Activated naive CD8-positive, alpha-beta T cell treated with anti-CD3 and anti-CD28 coated beads, Interleukin-2, amount 10 ng/mL, durations not matched to agents 7 days and 5 days (primary cell): ENCODE measurements at places on chromosomes 3 and 15. TPM values are rescaled to one million over a fixed set of nuclear protein-coding genes. Genes with fewer than 3 reads are reported as not detected.

- no peak for DNase-seq
- peaks cover 7% of the 10 kb centered on the region for H3K36me3 ChIP-seq
- H3K4me1 ChIP-seq = peaks cover 5% of the 10 kb centered on the region
- no peak overlapping the region for H3K4me3 ChIP-seq
- H3K27me3 ChIP-seq = no peaks in the 10 kb centered on the region
Measured at GRCh38 chr3:113828600-113828999, 10.0 kb upstream of the GRAMD1C start.

The CYP1A2 gene
- total RNA-seq = not detected

The FBXO40 gene
- not detected for total RNA-seq

- H3K27ac ChIP-seq = no peak overlapping the region
- no peak for DNase-seq
- H3K27me3 ChIP-seq = no peaks in the 10 kb centered on the region
- H3K36me3 ChIP-seq = no peaks in the 10 kb centered on the region
- no peaks in the 10 kb centered on the region for H3K4me1 ChIP-seq
Measured at GRCh38 chr15:35925275-35926006, 379.5 kb upstream of the DPH6 start.

GRCh38 chr15:35173444-35174118 is 88.5 kb upstream of the NANOGP8 start:
- no peak overlapping the region for H3K27ac ChIP-seq
- H3K36me3 ChIP-seq = no peaks in the 10 kb centered on the region
- no peak for DNase-seq
- peaks cover 3% of the 10 kb centered on the region for H3K27me3 ChIP-seq

- peaks cover 66% of the 10 kb centered on the region for H3K36me3 ChIP-seq
- H3K27me3 ChIP-seq = no peaks in the 10 kb centered on the region
- H3K4me3 ChIP-seq = no peak overlapping the region
- no peak for DNase-seq
Measured at GRCh38 chr15:70088887-70089691, 8.6 kb downstream of the TLE3 start.

GRCh38 chr3:187208159-187208558 is 10.9 kb downstream of the RTP1 start:
- no peaks in the 10 kb centered on the region for H3K4me1 ChIP-seq
- DNase-seq = no peak
- H3K4me3 ChIP-seq = no peak overlapping the region
- peaks cover 2% of the 10 kb centered on the region for H3K36me3 ChIP-seq

- no peaks in the 10 kb centered on the region for H3K27me3 ChIP-seq
- no peaks in the 10 kb centered on the region for H3K4me1 ChIP-seq
- H3K4me3 ChIP-seq = no peak overlapping the region
- no peak overlapping the region for H3K27ac ChIP-seq
Measured at GRCh38 chr3:175002732-175003143, 143.6 kb downstream of the NAALADL2 start.

DNA sequence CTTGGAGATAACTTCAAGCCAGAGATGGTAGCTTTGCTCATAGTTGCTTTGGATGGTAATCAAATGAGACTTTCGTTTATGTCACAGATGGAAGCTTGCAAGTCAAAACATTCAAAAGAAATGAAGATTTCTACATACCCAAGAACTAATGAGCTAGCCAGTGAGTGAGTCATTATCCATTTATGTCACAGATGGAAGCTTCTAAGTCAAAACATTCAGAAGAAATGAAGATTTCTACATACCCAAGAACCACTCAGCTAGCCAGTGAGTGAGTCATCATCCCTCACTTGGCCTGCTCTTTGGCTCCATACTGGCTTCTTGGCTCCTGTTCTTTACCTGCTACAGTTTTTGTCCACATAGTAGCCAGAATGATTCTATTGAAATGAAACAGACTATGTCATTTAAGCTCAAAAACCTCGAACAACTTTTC is 559.8 kb upstream of the CBLB start:
- no peak for DNase-seq
- H3K27ac ChIP-seq = no peak overlapping the region
- H3K36me3 ChIP-seq = peaks cover 7% of the 10 kb centered on the region
- H3K4me1 ChIP-seq = peaks cover 4% of the 10 kb centered on the region
- H3K4me3 ChIP-seq = no peak overlapping the region
- no peaks in the 10 kb centered on the region for H3K27me3 ChIP-seq

DNA sequence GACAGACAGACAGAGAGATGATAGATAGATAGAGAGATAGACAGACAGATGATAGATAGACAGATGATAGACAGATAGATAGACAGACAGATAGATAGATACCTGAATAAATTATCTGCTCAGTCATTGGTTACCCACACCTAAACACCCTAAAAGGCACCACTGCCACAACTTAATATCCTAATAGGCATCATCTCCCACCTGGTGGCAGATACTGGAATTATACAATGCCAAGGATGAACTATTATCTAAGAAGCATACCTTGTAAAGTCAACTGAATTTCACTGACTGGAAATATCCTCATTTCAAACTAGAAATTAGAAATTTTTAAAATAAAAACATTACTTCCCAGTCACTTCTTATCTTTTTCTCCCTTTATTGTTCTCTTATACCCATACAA is 19.4 kb upstream of the ATP8B4 start:
- no peak for DNase-seq
- H3K4me1 ChIP-seq = peaks cover 38% of the 10 kb centered on the region
- H3K4me3 ChIP-seq = no peak overlapping the region

DNA sequence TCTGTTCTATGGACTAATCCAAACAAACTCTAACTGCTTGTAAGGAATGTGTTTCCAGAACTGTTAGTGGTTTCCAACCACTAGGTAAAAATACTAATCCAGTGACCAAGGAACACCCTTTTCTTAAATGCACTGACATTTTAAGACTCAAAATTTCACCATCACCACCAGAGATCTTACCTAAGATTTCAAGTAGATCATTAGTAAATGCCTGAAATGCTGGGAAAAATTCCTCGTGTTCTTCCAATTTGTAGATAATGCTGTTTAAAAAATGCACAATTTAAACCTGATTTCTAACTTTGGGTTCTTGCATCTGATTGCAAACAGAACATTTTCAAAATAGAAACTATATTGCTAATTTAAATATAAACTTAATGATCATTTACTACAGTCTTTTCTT is 63.4 kb downstream of the ESYT3 start:
- H3K36me3 ChIP-seq = peaks cover 17% of the 10 kb centered on the region
- peaks cover 2% of the 10 kb centered on the region for H3K4me1 ChIP-seq
- no peak for DNase-seq
- H3K4me3 ChIP-seq = no peak overlapping the region
- no peak overlapping the region for H3K27ac ChIP-seq

GRCh38 chr15:101609742-101610610 is 42.2 kb downstream of the TM2D3 start:
- no peaks in the 10 kb centered on the region for H3K27me3 ChIP-seq
- no peak for DNase-seq
- no peaks in the 10 kb centered on the region for H3K4me1 ChIP-seq

DNA sequence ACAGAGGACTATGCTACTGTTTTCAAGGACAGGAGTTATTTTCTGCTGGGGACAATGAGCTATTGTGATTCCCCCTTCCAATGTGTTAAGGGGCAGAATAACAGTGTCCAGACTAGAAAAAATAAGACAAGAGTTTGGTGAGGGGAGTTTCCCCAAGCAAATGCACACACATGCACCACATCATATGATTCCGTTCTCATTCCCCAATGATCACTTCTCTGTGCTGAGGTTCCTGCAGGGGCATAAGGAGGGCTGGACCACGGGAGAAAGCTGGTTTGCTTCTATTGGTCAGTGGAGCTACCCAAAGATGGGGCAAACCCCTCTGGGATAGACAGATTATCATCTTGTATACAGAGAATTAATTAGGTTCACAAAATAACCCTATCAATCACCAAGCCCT is 80.6 kb downstream of the RBPMS2 start:
- peaks cover 26% of the 10 kb centered on the region for H3K4me1 ChIP-seq
- H3K36me3 ChIP-seq = peaks cover 22% of the 10 kb centered on the region
- no peak overlapping the region for H3K27ac ChIP-seq
- no peaks in the 10 kb centered on the region for H3K27me3 ChIP-seq
- H3K4me3 ChIP-seq = no peak overlapping the region

GRCh38 chr3:97948351-97949109 is 23.7 kb downstream of the RIOX2 start:
- DNase-seq = no peak
- peaks cover 39% of the 10 kb centered on the region for H3K36me3 ChIP-seq
- no peaks in the 10 kb centered on the region for H3K27me3 ChIP-seq
- no peak overlapping the region for H3K4me3 ChIP-seq
- no peak overlapping the region for H3K27ac ChIP-seq
- peaks cover 4% of the 10 kb centered on the region for H3K4me1 ChIP-seq

The CCNB2 gene
- total RNA-seq = 72.1 TPM

DNA sequence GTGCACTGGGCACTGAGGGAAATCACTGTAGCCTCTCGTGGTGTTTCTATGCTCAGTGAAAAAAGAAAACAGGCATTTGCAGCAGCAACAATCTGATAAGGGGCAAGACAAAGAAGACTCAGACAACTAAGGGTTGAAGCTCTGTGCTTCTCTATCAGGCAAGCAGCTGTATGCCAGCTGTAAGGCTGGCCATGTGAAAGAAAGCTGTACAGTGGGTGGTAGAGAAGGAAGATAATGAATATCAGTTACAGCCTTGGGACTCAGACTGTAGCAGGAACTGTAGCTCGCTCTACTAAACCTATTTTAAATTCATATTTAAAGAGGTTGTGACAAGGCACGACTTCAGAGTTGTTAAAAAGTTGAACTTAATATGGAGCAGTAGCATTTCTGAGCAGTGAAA is 76.3 kb downstream of the VGLL3 start:
- DNase-seq = no peak
- H3K4me1 ChIP-seq = no peaks in the 10 kb centered on the region
- H3K27ac ChIP-seq = no peak overlapping the region

DNA sequence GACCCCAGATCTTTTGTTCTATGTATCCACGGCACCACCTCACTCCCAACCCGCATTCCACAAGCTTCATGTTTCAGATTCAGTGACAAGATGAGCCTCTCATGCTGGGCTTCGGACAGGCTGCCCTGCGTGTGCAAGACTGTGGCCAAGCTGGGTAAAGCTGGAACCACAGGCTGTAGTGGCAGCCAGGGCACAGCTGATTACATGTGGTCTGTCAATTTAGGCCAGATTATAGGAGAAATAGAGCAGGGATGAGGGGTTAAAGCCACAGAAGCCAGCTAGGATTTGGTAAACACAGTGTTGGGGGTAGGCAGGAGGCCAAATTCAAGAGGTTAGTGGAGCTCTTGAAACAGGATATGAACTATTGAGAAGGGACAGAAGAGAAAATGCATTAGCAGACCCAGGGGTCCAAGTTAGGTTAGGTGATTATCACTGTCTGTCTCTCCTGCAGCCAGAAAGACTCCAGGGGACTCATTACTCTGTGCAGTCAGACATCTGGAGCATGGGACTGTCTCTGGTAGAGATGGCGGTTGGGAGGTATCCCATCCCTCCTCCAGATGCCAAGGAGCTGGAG is 12.9 kb downstream of the SNAPC5 start:
- no peak overlapping the region for H3K27ac ChIP-seq
- peaks cover 1% of the 10 kb centered on the region for H3K4me1 ChIP-seq
- H3K36me3 ChIP-seq = peaks cover 37% of the 10 kb centered on the region
- H3K27me3 ChIP-seq = no peaks in the 10 kb centered on the region
- no peak overlapping the region for H3K4me3 ChIP-seq
- DNase-seq = no peak

The CFAP91 gene
- 0.94 TPM for total RNA-seq

DNA sequence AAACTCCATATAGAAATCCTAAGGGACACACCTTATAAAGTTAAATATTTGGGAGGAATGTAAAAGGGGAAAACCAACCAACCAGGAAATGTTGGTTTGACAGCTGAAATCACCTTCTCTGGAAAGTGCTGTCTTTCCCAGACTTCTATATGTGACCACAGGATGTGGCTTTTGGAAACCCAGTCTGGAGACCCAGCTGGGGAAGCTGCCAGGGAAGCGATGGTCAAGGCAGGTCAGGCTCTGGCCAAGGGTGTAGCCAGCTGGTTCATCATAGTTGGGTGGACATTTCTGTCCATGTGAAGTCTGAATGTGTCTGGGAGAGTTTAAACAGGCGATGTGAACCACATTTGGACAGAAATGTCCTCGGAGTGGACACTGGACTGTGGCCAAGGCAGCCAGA is 73.9 kb downstream of the ARNT2 start:
- H3K4me3 ChIP-seq = no peak overlapping the region
- no peaks in the 10 kb centered on the region for H3K4me1 ChIP-seq
- H3K27ac ChIP-seq = no peak overlapping the region
- H3K27me3 ChIP-seq = peaks cover 5% of the 10 kb centered on the region

DNA sequence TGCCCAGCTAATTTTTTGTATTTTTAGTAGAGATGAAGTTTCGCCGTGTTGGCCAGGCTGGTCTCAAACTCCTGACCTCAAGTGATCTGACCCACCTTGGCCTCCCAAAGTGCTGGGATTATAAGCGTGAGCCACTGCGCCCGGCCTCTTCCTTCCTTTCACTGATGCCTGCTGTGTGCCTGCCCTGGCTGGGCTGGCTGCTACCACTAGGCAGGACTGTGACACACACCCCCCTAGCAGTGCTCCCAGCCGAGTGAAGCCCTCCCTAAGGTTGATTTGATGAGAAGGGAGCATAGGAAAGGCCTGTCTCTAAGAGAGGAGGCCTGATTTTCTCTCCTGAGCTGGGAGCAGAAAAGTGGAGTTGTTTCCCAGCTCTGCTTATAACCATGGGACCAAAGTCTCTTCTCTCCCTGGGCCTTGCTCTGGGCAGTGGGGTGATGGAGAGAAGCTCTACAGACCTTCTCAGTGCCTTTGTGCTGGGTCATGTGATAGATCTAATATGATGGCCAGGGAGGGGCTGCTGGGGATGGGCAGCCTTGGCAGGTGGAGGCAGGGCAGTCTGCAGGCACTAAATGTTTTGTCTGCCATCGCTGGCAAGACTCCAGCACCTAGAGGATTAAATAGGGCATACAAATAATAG is 20.1 kb upstream of the SFMBT1 start:
- H3K27me3 ChIP-seq = peaks cover 26% of the 10 kb centered on the region
- H3K4me3 ChIP-seq = no peak overlapping the region
- H3K4me1 ChIP-seq = peaks cover 3% of the 10 kb centered on the region
- no peak overlapping the region for H3K27ac ChIP-seq

- H3K4me3 ChIP-seq = no peak overlapping the region
- DNase-seq = no peak
- H3K27me3 ChIP-seq = no peaks in the 10 kb centered on the region
- H3K4me1 ChIP-seq = peaks cover 3% of the 10 kb centered on the region
- peaks cover 6% of the 10 kb centered on the region for H3K36me3 ChIP-seq
Measured at GRCh38 chr3:114691871-114692270, 398.0 kb downstream of the TIGIT start.

DNA sequence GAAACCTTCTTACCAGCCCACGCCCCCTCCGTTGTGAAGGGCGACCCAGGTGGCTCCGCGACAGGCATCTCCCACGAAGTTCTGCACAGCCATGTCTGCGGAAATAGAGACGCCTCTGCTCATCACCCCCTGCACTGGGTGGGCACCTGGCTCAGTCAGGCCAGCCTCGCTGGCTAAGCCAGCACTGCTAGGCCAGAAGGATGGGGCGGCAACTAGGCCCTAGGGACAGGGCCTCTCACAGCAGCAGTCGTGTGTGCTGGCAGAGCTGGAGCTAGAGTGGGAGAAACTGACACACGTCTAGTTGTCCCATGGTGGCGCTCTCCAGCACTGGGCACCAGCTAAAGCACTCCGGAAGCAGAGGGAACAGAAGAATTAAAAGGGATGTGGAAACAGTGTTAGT is 12.5 kb upstream of the ZXDC start:
- no peak for DNase-seq
- no peak overlapping the region for H3K4me3 ChIP-seq
- no peaks in the 10 kb centered on the region for H3K36me3 ChIP-seq
- H3K27ac ChIP-seq = no peak overlapping the region
